ENCODE measurements at places on chromosomes 5 and 9. TPM values are rescaled to one million over a fixed set of nuclear protein-coding genes. Genes with fewer than 3 reads are reported as not detected.

Gene FOXD4L4
- not detected for polyA plus RNA-seq

DNA sequence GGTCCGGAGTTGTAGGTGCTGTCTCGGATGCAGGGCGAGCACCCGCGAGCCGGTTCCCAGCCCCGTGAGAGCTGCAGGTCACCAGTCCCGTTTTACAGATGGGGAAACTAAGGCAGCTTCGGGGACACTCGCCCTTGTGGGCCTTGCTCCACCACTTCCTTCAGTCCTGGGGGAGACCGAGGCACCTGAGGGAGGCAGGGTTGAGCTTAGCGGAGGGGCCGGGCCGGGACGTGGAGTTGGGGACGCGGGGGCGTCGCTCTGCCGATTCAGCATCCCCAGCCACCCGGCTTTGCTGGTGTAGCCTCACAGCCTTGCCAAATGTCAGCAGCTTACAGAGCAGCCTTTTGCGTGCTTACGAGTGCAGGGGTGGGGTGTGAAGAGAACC is 530 bp downstream of the BBLN start:
- DNase-seq = peak; percentile 35

- no peak for DNase-seq
Measured at GRCh38 chr5:122257000-122257399, 55.0 kb upstream of the SNCAIP start.

DNA sequence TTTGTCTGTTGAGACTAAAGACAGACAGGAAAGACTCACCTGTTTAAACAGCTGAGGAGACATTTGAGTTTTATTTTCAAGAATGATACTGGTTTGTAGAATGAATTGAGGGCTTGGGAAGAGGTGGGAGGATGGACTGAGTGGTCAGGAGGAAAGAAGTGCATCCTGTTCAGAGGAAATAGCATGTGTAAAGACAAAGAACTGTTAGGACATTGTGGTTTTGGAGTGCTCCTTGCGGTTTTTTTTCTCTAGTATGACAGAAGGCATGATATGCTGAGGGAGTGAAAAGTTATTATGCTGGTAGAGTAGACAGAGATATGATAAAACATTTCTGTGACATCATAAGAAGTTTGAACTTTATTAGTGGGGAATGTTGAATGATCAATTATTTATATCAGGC is 270.7 kb upstream of the ELAVL2 start:
- no peak for DNase-seq

DNA sequence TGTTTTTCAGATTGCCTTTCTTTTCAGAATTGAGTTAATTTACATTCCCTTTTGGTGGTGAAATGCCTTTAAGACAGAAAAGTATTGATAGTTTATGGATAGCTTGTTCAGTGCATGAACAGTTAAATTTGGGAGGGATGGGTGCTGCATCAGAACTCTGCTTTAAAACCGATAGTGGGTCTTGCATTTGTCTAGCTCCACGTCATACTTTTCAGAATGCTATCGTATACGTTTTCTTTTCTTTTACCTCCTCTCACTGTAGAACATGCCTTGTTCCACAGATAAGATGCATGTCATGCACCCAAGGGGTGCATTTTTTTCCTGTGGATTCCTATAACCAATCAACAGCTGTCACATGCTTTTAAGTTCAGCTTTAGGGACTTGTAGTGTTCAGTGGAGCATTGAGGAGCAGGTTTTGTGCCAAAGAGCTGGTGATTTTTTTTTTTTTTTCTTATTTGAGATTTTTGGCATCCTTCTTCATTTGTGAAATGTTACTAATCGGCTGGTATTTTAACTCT is 2.3 kb downstream of the SLC44A1 start:
- no peak for DNase-seq

DNA sequence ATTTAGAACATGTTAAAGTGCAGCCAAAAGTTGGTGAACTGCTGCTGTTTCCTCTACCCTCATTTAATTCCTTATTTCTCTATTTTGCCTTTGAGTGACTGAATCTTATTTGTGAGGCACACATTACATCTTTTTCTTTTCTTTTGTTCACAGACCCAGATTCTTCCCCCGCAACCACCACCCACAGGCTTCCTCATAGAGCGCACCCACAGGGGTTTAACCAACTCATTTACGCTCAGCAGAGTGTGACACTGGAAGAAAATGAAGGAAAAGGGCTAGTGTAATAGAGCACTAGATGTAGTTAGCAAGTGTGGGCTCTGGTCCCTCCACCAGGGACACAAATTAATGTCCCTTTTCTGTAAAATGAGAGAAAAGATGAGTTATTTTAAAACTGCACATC is 200.7 kb downstream of the PARP8 start:
- no peak for DNase-seq

- DNase-seq = no peak
Measured at GRCh38 chr9:125743682-125744428, 3.3 kb upstream of the PBX3 start.

DNA sequence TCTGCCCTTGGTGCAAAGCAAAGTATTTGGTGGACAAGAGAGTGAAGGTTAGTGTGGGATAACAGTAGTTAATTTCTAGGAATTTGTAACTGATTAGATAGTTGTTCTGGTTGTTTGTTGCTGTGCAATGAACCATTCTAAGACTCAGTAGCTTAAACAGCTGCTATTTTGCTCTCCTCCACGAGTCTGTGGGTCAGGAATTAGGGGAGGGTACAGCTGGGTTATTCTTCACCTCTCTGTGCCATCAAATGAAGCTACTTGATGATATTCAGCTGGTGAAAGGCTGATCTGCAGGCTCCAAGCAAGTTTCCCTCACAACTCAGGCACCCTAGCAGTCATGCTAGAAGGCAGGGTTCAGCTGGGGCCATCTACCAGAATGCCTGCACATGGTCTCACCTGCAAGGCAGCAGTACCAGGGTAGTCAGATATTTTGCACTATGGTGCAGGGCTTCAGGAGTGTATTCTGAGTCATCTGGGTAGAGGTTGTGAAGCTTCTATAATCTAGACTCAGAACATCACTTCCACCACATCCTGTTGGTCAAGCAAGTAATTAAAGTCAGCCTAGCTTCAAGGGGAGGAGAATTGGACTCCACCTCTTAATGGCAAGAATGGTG is 159.5 kb upstream of the SLC28A3 start:
- no peak for DNase-seq

Data from muscle of leg (tissue), 16 donors.